ENCODE measurements at places on chromosomes 1 and 21. TPM values are rescaled to one million over a fixed set of nuclear protein-coding genes. Genes with fewer than 3 reads are reported as not detected.

CTNNBIP1 gene
- 28.3 TPM for polyA plus RNA-seq

CAMK1G gene
- polyA plus RNA-seq, result 2.0 TPM

BTG3 gene
- 47.1 TPM for polyA plus RNA-seq

BSND gene
- not detected for polyA plus RNA-seq

C8A gene
- not detected for polyA plus RNA-seq

MMEL1 gene
- 0.10 TPM for polyA plus RNA-seq

IL23R gene
- polyA plus RNA-seq, result not detected

OPRD1 gene
- not detected for polyA plus RNA-seq

CHIA gene
- polyA plus RNA-seq, result not detected

LRRC38 gene
- not detected for polyA plus RNA-seq

RNU1-4 gene
- polyA plus RNA-seq, result not detected

S100A16 gene
- 224 TPM for polyA plus RNA-seq

STYXL2 gene
- polyA plus RNA-seq, result not detected

AZIN2 gene
- polyA plus RNA-seq, result 7.0 TPM
